ENCODE measurements at places on chromosomes 1 and 21.

DNA sequence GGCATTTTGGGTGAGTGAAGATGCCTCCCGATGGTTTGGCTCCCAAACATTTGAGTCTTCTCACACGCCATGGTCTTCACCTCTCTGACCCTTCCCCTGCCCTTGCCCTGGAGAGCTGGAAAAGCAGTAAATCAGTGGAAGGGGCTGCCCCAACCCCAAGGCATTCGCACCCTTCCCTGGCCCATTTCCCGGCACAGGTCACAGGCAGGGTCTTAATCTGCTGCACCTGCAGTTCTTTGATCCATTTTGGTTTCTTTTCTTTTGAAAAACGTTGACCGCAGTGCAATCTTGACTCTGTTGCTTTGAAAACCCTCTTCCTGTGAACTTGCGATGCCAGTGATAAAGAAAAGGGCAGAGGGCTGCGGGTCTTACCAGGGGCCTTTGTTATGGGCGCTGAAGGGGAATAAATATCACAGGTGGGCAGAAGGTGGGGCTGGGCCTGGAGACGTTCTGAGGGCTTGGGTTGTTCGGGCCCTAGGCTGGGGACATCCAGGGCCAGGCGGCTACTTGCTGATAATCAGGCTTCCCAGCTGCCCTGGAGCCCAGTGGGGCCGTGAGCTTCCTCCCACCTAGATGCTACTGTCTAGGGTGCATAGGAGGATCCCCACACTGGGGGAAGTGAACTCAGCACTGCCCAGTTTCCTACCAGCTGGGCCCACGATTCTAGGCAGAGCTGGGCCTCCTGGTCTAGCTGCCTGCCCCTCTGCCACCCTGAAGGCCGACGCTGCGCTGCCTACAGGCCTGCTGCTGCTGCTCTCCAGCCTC lies 38.6 kb upstream of the EPS8L3 start:
- DNase-seq, result peak; percentile 31

- no peak for DNase-seq
Observed at GRCh38 chr1:21005466-21006239, 171.0 kb downstream of the EIF4G3 start.

DNA sequence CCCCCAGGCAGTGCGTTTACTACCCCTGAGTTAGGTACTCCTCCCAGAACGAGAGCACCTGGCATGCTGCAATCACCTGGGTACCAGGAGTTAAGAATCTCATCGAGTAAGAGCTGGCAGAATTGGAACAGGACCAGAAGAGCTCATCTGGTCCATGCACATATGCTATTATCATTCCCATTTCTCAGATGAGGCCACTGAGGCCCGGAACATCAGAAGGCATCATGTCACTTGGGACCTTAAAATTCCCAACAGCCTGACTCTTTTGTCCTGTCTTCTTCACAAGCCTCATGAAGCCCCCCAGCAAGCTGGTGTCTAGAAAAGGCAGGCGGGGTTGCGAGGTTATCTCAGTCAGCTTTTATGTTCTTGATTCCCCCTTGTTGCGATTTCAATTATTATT lies 13.9 kb upstream of the IFFO2 start:
- no peak for DNase-seq

- DNase-seq, result no peak
Observed at GRCh38 chr1:205275133-205275532, 46.4 kb downstream of the NUAK2 start.

GRCh38 chr1:175297291-175297690 lies 104.7 kb upstream of the KIAA0040 start:
- DNase-seq, result no peak

GRCh38 chr1:5983361-5984103 lies 8.7 kb downstream of the NPHP4 start:
- no peak for DNase-seq

DNA sequence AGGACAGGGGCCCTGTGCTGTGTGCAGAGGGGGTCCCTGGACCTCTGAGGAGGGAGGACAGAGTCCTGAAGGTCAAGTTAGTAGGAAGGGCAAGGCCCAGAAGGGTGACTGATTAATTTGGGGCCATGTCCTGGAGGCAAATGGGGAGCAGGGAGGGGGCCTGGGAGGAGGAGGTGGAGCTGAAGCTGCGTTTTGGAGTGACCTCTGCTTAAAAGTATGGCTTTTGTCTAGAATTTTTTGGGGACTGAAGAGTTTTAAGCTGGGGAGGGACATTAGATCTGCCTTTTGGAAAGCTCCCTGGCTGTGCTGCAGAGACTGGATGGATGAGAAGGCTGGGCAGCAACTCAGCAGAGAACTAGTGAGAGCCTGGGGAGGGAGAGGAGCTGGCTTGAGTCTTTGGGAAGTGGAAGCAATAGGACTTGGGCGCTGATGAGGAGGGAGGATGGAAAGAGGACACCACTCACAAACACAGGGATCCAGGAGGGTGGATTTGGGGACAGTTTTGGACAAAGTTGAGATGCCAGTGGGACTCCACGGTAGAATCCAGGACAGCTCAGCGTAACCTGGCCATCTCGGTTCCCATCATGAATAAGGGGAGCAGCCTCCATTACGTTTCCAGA lies 52.9 kb downstream of the ACBD3 start:
- DNase-seq, result no peak

- no peak for DNase-seq
Observed at GRCh38 chr1:228469413-228470162, 17.6 kb upstream of the RNF187 start.

- no peak for DNase-seq
Observed at GRCh38 chr1:182170891-182171461, 109.5 kb upstream of the ZNF648 start.

DNA sequence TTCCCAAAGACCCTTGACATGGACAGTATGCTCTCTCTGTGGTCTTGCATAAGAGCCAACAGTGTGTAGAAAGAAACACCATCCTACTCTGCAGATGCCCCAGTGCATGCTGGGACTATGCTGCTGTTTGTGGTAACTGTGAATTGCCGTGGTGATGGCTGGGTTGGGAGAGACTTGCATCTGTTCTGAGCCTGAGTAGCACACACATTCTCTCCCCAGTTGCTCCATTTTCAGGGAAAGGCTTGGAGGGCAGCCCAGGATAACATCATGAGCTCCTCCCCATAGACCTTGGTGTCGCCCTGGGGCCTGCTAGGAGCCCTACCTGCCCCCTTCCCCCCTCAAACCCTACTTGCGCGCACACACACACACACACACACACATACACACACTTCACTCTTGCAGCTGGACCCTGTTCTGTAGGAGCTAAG lies 120.9 kb upstream of the IPO9 start:
- DNase-seq, result no peak

GRCh38 chr1:33424205-33424604 lies 6.7 kb downstream of the PHC2 start:
- no peak for DNase-seq

DNA sequence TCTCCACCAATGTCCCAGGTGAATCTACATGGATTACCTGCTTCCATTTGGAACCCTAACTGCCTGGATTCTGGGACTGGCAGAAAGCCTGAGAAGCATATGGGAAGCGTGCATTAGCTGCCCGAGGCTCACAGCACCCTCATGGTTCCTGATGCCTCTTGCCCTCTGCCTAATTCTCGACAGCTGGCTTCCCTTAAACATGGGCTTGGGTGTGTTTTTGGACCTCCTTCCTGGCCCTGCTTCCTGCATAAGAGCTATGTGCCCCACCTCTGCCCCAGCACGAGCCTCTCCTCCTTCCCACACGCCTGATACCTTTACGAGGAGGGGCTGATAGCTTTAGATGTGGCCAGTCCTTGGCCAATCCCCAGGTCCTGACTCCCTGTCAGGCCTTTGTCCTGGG lies 152.4 kb upstream of the HMGB4 start:
- DNase-seq, result no peak

DNA sequence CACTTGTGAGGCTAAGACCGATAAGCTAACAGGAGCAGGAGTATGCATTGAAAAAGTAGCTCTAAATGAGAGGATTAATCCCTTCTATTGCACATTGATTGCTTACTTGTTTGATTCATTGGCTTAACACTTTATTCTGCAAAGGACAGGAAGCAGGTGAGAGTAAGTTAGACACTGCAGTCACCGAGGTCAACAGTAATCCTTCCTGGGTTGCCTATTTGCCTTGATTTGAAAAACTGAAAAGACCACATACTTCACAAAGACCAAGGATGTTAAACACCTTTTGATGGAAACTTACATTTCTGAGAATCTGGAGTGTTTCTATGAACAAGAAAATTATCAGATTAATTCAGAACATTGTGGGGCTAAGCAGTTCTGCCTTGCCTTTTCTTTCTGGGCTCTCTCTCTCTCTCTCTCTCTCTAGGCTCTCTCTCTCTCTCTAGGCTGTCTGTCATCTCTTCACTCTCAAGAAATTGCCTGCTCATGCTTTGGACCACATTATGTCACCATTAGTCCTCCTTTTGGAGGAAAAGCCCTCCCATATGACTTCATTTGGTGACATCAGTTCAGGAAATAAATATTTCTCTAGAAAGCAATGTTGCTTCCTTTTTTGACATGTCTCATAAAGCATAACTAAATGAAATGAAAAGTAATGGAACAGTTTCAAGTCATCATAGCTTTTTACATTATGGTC lies 103.8 kb downstream of the TNFSF18 start:
- DNase-seq, result no peak

- DNase-seq, result no peak
Observed at GRCh38 chr1:10724052-10724494, 72.4 kb downstream of the CASZ1 start.

DNA sequence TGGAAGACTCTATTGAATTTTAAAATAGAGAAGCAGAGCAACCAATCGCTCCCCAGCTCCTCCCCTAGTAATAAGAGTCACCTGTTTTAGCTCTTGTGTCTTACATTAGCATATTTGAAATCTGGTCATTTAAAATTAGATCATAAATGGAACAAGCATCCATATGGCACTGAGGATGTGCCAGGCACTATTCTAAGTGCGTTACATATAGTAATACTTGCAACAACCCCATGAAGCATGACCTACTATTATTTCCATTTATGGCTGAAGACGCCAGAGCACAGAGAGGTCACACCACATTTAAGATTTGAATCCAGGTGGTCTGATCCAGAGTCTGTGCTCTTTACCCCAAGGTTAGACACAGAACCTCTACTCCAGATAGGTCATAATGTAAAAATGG lies 82.0 kb upstream of the HIVEP3 start:
- no peak for DNase-seq

- DNase-seq, result no peak
Observed at GRCh38 chr1:231557411-231557810, 28.9 kb downstream of the TSNAX start.

DNA sequence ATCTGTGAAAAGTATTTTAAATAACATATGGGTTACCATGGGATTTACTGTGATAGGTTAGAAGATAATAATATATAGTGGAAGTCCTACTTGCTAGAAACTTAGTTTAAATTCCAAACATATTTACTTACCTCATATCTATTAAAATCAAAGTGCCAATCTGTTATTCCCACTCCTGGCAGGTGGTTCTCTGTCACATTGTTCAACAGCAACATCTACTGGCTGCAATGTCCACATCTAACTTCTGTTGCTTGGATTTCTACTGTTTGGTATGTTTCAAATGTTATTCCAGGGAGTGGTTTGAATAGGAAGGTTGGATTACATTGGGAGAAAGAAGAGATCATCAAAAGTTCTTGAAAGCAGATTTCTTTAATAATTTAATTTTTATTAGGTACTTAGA lies 122.5 kb upstream of the NCAM2 start:
- no peak for DNase-seq

- DNase-seq, result no peak
Observed at GRCh38 chr1:204544321-204544720, 28.1 kb downstream of the MDM4 start.

- DNase-seq, result peak; percentile 73
Observed at GRCh38 chr1:21334214-21335087, 44.2 kb upstream of the ECE1 start.

- no peak for DNase-seq
Observed at GRCh38 chr21:34715518-34715917, 46.7 kb downstream of the CLIC6 start.

DNA sequence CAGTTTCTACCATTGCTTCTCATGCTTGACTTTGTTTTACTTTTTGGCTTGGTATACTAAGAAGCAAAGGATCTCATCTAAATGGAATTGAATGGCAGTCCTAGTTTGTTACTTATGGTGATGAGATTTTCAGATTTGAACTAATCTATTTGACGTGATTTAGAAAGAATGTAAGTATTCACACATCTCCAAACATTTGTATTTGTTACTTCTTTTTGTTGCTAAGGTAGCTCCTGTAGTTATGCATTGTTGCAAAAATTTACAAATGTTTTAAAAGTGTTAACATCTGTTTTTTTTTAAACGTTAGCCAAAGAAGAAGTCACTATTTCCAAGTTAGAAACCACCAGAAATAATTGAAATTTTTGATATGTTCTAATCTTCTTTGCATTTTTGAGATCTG lies 222.5 kb downstream of the RPS6KC1 start:
- no peak for DNase-seq

DNA sequence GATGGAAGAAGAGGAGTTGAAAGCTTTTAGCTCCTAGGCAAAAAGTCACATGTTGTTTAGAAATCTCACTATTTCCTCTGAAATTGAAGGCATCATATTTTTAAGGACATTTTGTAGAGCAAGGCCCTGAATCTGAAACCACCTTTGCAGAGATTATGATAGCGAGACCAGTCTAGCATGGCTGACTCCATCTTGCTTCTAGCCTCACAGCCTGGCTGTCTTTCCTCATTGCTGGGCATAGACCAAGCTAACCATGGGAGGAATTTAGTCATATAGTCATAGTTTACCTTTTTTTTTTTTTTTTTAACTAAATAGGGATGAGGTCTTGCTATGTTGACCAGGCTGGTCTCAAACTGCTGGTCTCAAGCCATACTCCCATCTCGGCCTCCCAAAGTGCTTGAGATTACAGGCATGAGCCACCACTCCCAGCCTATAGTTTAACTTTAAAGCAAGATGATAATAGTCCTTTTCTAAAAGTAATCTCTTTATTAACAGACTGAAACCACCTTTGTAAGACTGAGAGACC lies 42.2 kb upstream of the ZNF326 start:
- DNase-seq, result no peak

DNA sequence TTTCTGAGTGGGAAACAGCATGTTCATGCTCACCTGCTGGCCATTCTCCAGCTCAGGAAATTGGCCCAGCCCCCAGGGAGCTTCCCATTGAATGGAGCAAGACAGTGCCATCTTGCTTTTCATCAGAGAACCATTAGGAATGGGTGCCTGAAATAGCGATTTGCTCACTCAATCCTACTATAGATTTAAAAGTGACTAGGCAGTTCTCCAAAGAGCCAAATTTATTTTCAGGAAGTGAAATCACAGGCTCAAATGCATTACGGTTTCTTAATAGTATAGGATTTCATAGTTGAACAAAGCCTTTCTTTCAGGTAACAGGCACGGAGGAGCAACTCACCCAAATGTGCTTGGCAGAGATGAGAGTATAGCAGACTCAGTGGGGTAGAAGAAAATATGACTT lies 272.1 kb downstream of the GRIK1 start:
- no peak for DNase-seq

Measured in T-helper 9 cell (primary cell).